ENCODE measurements at places on chromosomes 3 and 15.

GRCh38 chr3:17195856-17196604 lies 311.3 kb downstream of the PLCL2 start:
- no peak for DNase-seq

DNA sequence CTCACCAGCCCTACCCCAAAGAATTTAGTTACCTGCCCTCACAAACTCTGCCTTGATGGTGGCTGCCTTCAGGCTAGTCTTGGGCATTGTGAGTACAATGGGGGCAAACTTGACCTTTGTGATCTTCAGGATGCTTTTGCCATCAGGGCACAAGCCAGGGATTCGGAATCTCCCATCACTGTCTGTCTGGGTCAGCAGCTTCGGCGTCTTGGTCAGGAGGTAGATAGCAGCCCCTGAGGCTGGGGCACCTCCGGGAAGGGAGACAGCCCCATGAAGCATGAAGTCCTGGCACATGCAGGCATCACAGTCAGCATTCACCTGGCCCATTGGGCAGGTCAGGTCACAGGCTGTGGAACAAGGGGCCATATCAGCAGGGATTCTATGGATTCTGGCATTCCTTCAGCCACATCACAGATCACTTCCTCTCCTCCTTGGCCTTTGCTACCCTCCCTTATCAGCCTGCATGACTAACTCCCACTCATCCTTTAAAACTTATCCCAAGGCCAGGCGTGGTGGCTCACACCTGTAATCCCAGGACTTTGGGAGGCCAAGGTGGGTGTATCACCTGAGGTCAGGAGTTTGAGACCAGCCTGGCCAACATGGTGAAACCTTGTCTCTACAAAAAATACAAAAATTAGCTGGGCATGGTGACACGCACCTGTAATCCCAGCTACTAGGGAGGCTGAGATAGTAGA lies 6.9 kb downstream of the CILP start:
- DNase-seq = no peak

DNA sequence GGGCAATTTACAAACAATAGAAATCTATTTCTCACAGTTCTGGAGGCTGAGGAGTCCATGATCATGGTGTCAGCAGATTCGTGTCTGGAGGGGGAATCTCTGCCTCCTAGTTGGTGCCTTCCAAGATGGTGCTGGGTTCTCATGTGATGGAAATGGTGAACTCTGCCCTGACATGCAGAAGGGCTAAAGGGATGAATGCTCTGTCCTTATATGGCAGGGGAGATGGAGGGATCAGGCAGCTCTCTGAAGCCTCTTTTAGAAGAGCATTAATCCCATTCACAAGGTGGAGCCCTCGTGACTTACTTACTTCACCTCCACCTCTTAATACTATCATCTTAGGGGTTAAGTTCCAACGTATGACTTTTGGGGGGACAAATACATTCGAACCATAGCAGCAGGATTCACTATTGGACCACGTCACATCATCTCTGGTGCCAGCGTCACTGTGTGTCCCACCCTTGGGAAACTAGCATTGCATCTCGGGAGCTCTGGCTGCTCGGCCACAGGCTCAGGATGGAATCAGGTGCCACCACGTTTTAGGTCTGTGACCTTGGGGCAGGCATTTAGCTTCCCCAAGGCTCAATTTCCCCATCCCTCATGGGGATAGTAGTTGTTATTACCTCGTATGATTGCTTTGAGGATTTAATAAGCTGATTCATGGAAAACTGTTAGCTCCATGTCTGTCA lies 53.0 kb downstream of the SV2B start:
- no peak for DNase-seq

DNA sequence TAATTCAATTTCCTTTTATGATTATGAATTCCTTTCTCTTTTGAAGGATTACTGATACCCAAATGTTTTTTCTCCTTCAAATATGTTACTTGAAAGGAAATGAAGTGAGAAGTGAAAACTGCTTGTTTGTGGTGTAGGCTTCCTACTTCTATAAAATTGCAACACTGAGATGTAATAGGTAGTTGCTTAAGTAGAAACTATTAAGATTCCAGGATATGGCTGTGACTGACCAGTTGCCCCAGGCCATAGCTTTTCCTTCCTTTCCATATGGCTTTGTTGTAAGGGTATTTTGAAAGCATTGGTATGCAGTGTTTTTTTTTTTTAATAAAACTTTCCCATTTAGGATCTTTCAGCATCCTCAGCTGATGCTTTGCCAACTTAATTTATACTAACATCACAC lies 28.5 kb downstream of the DNAJC13 start:
- no peak for DNase-seq

DNA sequence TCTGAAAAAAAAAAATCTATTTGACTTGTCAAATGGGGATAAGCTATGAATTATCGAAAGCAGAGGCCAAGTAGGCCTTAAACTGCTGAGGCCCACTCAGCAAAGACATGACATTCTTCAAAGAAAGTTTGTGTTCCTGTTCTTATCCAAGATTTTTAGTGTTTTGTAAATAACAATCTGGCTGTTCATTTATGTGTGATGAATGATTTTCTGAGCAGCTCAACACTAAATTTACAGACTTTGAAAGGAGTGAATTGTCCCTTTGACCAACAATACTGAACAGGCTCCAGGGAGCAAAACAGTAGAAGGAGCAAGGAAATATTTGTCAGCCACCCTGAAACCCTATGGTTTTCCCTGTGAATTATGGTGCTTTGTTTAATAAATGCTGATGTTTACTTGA lies 512.6 kb upstream of the NAALADL2 start:
- DNase-seq = no peak

DNA sequence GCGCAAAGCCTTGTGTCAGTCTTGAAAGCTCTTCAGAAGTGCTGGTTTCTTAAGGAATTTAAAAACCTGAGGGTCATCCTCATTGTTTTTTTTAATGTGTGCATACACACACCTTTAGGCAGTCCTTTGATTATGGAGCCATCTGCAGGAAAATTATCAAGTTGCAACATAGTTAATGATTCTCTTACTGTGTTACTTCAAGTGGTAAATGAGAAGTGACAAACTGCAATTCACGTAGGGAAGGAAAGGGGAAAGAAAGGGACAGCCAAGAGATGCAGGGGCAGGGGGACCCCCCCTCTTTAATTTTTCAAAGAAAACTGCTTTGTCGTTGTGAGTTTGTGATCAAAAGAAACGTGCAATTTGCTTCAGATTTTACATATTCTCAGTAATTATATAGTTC lies 162.4 kb upstream of the CGNL1 start:
- no peak for DNase-seq

GRCh38 chr3:183591881-183592521 lies 36.5 kb upstream of the KLHL6 start:
- DNase-seq = no peak

DNA sequence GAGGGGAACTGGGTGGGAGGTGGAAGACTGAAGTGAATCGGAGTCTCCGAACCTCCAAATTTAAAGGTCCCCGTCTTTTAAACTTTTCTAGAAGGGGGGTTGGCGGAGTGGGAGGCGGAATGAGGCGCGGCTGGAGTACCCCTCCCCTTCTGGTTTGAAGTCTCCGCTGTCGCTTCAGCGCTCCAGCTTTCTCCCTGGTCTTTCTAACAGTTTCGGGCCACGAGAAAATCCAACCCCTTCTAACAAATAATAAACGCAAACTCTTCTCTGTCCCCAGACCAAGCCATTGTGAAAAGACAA lies 2.5 kb upstream of the MECOM start:
- DNase-seq = no peak

DNA sequence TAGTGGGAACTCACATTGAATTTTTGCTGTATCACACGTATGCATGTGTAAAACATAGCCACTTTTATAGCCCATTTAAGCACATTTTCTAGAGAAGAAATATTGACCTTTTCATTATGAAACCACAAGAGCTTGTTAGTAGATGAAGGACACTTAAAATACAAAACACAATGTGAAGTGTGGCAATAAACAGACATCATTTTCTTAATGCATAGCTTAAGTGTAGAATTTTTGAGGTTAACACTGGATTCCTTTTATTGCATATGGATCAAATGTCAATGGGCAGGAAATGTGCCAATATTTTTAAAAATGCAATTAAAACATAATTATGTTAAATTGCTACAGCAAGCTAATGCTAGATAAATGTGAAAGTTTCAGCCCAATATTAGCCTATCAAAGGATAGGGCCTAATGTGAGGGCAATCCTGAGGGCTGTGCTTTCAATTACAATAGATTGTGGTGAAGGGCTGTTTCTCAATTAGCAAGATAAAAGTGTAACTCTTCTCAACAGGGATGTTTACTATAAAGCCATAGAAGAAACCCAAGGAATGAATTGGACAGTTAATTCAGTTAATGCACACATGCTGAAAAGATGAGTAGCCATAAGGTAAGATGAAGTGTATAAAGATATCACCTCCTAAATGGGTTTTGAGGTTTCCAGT lies 489.0 kb upstream of the CDIN1 start:
- no peak for DNase-seq

GRCh38 chr3:179526989-179527391 lies 35.7 kb upstream of the ACTL6A start:
- no peak for DNase-seq

- DNase-seq = no peak
Observed at GRCh38 chr15:52289629-52290081, 5.9 kb downstream of the MYO5C start.

GRCh38 chr3:53693451-53693850 lies 152.8 kb downstream of the CHDH start:
- no peak for DNase-seq

- no peak for DNase-seq
Observed at GRCh38 chr3:124281453-124282316, 289.8 kb upstream of the ROPN1 start.

DNA sequence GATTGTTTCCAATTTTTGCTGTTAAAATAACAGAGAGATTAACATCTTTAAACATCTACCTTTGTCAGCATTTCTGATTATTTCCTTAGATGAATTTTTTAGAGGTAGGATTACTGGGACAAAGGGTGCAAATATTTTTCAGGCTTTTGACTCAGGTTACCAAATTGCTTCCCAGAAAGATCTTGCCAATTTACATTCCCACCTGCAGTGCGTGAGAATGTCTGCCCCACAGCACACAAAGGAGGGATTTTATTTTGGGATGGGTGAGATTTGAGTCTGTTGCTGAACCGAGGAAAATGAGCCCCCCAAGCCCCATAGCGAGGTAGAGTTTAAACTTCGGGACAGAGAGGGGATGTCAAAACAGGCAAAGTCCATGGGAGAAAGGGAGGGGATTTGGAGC lies 25.9 kb upstream of the RNU6-1 start:
- DNase-seq = no peak

DNA sequence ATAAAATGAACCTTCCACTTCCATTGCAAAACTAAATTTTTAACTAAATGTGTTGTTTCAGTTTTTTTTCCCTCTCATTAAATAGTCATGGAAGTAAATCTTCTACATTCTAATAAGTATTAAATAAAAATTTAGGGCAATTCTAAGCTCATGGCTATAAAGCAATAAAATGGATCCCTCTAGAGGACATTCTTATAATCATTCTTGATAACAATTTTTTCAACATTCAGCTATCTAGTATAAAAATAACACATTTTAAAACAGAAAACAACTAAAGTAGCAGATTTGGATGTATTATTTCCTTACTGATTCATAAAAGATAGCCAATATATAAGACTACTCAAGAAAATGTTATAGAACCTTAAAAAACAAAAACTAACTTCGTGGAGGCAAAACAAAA lies 393.1 kb downstream of the PLOD2 start:
- DNase-seq = no peak

DNA sequence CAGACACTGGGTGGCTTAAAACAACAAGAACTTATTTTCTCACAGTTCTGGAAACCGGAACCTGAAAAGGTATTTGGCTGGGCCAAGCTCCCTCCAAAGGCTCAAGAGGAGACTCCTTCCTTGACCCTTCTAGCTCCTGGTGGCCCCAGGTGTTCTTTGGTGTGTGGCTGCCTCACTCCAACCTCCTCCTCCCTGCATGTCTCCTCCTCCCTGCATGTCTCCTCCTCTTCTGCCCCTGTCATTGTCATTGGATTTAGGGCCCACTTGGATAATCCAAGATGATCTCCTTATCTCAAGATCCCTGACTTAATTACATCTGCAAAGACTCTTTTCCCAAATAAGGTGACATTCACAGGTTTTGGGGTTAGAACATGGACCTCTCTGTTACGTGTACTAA lies 69.8 kb upstream of the MFGE8 start:
- DNase-seq = no peak

DNA sequence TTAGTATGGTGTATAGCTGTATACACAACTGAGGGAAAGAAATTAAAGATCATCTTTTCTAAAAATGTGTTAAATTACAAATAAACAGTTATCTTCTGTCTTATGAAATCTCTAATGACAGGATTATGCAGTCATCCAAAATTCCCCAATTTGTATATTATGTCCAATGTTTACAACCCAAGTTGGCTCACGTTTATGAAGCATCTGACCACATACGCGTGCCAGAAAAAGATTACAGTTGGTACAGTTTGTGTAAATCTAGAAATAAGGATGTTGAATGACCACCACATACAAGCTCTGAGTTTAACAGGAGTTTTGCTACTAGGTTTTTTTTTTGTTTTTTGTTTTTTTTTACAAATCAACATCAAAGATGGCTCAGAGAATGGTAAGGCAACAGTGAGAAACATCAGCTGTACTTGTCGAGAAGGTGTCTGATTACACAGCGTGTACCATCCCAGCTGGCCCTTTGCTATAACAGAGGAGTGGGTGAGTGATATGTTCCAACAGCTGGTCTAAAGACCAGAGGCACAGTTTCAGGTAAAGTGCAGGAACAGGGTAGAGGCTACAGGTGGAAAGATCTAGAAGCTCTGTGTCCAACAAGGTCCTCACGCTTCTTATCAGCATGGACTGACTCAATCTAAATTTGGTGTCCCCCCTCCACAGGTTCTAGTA lies 47.1 kb downstream of the USF3 start:
- DNase-seq = no peak

GRCh38 chr15:60301024-60301423 lies 96.8 kb downstream of the ANXA2 start:
- DNase-seq = no peak

- DNase-seq = no peak
Observed at GRCh38 chr3:128854475-128854874, 24.9 kb upstream of the ACAD9 start.

- DNase-seq = no peak
Observed at GRCh38 chr3:73327052-73327451, 265.6 kb downstream of the EBLN2 start.

DNA sequence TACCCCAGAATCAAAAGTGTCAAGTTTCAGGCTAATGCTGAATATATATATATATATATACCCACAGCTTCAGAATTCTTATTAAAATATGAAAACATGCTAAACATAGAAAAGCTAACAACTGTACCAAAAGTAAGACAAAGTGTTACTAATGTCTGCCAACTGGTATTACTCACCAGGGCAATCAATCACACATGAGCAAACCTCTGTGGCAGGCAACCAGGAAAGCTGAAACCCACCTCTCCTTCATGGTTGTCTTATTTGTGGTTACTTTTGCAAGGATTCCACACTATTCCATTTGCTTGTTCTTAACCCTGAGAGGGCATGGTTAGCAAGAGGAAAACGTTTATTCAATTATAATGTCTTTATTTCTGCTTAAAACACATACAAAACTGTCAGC lies 512.3 kb upstream of the MDFIC2 start:
- no peak for DNase-seq

DNA sequence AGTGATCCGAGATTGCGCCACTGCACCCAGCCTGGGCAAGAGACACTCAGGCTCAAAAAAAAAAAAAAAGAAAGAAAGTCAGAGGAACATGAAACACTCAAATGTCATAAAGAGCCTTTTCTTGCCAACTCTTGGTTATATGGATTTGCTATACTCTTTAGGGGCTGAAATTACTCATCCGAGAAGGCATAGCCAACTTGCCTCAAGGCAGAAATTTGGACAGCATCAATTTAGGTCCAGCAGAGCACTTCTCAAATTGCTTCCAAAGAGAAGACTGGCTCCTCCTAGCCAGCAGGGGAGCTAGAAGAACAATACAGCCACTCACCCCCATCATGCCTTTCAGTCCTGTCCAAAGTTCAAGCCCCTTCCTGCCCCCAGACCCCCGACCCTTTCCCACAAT lies 43.8 kb downstream of the OSBPL10 start:
- no peak for DNase-seq

All from activated CD8-positive, alpha-beta memory T cell treated with anti-CD3 and anti-CD28 coated beads for 1 hour (primary cell).